ENCODE measurements at places on chromosomes 1 and 21. TPM values are rescaled to one million over a fixed set of nuclear protein-coding genes. Genes with fewer than 3 reads are reported as not detected.

- peak; percentile 56 for DNase-seq
Measured at GRCh38 chr1:159829273-159829634, 2.6 kb downstream of the SLAMF8 start.

- DNase-seq = no peak
Measured at GRCh38 chr1:51325878-51326755, 4.2 kb downstream of the TTC39A start.

DNA sequence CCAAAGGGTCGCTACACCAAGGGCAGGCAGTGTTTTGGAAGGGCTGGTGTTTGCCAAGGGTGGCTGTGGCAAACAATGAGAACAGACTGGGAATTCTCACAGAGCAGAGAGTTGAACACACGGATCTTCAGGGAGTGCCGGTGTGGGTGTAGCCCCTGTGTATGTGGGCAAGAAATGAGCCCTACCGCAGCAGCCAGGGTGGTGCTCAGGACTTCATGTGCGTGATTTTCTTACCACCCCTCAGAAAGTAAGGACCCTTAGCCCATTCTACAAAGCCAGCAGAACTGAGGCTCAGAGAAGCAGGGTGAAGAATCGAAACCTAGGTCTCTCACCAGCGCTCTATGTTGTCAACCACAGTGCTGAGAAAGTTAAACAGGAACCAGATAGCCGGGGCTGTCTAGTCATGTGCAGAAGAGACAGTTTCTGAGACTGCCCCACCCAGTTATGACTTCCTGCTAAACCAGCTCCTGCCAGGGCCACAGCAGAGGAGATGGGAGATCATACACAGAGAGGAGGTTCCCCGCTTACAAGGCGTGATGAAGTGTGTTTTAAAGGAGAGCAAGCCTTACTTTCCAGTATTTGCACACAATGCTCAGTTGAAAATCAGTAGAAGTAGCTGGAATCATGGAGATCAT lies 21.9 kb upstream of the MORC3 start:
- DNase-seq = peak; percentile 67

DNA sequence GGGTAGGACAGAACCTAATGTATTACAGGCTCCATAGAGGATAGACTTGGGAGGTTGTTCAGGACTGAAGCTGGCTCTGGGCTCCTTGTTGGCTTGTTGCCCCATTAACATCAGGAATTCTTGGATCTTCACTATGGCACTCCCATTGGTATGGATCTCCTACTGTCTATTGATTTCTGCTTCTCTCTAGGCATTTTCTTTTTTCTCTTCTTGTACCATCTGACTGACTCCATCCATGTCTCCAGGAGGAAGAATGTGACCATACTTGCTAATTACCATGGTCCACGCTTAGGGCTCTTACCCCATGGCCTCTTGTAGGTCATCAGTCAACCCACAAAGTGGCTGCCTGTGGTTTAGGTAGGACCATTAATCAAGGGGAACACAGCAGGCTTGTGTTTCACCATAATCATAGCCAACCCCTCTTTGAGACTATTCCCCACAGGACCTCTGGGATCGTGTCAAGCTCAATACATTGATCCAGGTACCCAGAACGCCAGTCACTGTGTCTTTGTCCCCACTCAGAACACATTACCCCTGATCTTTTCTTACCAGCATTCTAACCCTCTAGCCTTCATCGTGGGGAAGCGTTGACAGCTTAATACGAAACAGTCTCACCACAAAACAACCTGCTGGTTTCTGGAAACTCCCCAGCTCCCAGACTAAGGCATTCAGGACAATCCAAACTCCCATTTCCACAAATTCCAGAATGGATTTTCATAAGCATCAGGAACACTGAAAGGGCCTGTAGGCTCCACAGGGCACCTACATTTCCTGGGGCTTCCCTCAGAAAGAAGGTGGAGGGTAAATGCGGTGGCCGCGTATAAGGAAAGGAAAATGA lies 97.1 kb downstream of the ETS2 start:
- no peak for DNase-seq

- DNase-seq = no peak
Measured at GRCh38 chr21:15967661-15968060, 237.9 kb downstream of the USP25 start.

DNA sequence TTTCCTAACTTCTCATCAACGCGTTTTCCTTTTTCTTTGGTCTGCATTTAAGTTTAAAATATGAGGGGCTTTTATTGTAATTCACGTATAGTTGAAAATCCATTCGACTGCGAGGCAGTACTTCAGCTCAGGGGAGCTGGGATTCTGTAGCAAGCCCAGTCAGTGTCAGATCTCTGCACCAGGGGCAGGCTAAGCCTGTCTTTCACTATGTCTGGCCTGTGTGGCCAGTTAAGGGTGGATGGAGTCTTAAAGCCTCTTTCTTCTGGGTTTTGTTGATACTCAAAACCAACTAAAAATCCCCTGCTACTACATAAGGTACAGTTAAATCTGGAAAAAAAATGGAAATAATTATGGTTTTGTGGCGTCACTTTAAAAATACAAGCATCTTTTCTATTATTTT lies 124.7 kb downstream of the TYW3 start:
- no peak for DNase-seq

RPS6KC1 gene
- 30.7 TPM for polyA plus RNA-seq

POFUT2 gene
- polyA plus RNA-seq = 47.6 TPM

Data from adrenal gland (tissue), 19 donors.